ENCODE measurements at places on chromosomes 4 and X. TPM values are rescaled to one million over a fixed set of nuclear protein-coding genes. Genes with fewer than 3 reads are reported as not detected.

DNA sequence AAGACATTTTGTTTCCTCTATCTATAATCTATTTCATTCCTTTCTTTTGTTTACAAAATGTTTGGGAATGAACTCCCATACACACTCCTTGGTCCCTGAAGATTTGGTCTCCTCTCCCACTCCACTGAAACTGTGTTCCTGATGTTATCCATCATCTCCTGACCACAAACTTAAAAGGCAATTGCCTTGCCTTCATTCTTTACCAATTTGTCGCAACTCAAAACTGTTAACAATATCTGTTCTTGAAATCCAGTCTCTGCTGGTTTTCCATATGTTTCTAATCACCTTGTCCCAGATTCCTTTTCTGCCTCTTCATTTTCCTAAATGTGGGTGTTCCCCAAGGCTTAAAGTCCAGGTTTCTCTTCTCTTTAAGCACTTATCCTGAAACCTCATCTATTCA, 262.2 kb upstream of the TTC29 start:
- DNase-seq: no peak

GRCh38 chr4:143133977-143134376, 50.7 kb upstream of the USP38 start:
- DNase-seq: no peak

DNA sequence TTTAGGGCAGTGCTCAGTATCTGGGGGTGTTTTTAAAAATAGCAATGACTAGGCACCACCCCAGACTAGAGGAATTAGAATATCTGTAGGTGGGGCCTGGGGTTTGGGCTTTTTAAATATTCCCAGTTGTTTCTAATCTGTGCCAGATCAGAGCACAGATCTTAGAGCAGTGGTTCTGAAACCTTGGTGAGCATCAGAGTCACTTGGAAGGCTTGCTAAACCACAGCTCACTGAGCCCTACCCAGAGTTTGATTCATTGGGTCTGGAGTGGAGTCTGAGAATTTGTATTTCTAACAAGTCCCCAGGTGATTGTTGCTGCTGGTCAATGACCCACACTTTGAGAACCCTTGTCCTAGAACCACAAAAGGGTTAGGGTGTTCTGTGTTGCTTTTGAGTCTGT, 16.7 kb downstream of the HADH start:
- no peak for DNase-seq

- DNase-seq: no peak
These were observed 28.6 kb upstream of the KIAA1210 start for GRCh38 chrX:119156241-119156640.

GRCh38 chr4:70402762-70403161, 5.0 kb downstream of the OPRPN start:
- no peak for DNase-seq

- no peak for DNase-seq
These were observed 141.0 kb downstream of the MAB21L2 start for GRCh38 chr4:150722908-150723362.

- DNase-seq: no peak
These were observed at the start of gene ETNPPL for GRCh38 chr4:108762559-108763225. TSS of gene ETNPPL (minus strand) at chr4:108763053. CDS start at chr4:108762898, 155 bp downstream.

GRCh38 chrX:19334945-19335626, 8.6 kb upstream of the PDHA1 start:
- no peak for DNase-seq

- DNase-seq: peak; percentile 8
These were observed 779 bp upstream of the DDX60L start for GRCh38 chr4:168480931-168481611.

DNA sequence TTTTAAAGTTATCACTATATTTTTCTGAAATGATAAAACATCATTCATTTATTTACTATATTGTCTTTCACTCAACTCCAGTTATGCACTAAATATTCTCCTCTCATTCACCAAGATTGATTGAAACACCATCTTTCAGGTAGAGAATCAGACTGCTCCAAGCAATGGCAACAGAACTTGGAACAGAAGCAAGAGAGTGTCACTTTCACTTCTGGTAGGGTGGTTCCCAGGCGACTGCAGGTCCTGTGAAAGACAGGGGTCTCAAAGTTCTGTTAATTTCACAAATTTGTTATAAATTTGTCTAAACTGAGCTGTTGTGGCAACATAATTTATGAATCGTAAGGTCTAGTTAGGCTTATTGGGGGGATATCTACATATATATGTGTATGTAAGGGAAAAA, 47.8 kb downstream of the RHOH start:
- no peak for DNase-seq

DNA sequence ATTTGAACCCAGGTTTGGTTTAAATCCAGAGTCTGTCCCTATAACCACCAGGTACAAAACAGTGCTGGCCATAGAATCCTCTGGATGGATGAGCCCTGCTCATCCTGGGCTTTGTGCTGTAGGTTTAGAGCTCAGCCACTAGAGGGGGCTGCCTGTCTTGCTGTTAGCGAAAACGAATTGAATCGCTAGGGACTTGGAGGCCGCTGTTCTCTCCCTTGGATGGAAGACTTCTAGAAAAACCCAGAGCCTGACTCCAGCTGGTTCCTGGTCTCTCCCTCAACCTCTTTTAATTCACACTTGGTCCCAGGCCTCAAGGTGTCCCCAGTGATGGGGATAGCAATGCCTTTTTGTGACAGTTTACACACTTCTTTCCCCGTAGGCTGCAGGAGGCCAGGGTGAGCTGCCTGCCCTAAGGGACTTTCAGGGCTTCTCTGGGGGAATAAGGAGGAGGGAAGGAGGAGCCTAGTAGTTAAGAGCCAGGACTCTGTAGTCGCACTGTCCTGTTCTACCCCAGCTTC, 8.7 kb downstream of the RIPPLY1 start:
- no peak for DNase-seq

GRCh38 chr4:29453303-29453820, 1266.8 kb upstream of the PCDH7 start:
- DNase-seq: no peak

DNA sequence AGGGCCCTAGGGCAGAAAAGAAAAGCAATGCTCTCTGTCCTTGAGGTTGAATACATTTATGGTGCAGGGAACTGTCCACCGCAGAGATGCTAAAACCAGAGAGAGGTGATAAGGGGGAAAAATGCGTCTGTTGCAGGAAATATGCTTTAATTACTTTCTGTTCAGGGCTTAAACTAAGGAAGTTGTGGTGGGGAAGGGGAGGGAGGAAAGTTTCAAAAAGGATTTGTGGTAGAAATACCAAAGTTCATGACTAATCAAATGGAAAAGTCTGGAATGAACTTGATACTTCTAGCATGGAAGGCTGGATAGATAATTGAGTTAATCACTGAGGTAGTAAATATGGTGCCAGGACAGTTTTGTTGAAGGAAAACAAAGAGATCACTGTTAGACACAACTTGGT, 99.0 kb downstream of the ASB9 start:
- no peak for DNase-seq

DNA sequence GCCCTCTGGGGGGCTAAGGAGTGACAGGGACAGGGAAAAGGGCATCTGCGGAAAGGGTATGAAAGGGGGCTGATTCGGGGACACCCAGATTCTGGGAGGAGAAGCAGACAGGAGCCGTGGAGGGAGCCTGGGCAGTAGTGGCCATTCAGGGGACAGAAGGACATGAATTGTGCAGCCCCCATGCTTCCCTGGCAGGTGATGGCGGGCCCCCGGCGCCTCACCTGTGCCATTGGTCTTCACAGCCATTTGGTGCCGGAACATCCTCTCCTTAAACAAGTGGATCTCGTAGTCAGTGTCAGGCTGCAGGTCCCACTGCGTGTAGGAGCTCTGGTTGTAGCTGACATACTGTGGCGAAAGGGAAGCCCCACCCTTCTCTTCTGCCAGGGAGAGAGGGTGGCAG, 21.9 kb downstream of the L1CAM start:
- DNase-seq: no peak

- DNase-seq: no peak
These were observed 16.7 kb downstream of the ETFDH start for GRCh38 chr4:158688813-158689212.

GRCh38 chrX:48520455-48520854, 1.2 kb upstream of the EBP start:
- no peak for DNase-seq

- no peak for DNase-seq
These were observed 229.1 kb downstream of the VEGFC start for GRCh38 chr4:176563591-176563990.

DNA sequence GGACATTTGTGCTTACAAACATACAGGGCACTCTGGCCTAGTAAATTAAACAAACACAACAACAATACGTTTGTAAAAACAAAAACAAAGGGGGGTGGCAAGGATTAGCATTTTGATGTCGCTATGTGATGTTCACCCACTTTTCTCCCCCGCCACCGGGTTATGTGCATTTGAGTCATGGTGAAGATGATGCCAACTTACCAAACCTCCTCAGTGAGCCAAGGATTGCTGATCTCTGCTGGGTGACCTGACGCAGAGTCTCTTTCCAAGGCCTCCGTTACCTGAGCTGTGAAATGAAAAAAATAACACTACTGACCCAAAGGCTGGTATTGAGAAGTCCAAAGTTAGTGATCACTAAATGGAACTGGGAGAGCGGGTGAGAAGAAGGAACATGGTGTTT, 85.4 kb downstream of the RBM47 start:
- no peak for DNase-seq

DNA sequence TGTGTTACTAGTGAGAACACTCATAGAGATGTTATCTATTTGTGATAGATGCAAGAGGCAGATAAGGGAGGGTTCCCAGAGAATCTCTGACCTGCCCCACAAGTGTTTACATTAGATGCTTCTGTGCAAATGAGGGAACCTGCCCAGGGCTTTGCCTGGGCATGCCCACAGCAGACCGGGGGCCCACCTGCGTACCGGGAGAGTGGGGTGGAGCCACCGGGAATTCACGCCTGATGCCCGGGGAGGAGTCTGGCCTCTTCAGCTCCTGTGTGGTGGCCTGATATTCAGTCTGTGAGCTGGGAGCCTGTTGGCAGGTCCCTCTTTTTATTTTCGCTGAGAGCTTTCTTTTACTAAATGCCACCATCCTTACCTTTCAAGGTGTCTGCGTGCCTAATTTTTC, 155.7 kb downstream of the SNCA start:
- no peak for DNase-seq

DNA sequence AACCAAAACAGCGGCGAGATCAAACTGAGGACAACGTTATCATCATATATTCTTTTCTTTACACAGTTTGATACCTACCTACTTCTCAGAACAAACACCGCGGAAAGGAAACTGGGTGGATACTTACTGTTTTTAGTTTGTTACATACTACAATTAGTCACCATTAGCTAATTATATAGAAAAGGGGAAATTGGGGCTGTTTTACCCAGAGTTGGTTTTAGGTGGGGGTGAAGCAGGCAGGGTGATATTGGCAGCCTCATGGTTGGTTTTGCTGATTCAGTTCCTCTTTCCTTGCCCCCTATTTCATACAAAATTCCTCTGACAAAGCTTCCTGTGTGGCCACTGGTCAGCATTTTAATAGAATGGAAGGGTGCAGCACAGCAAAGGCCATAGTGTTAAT, 77.8 kb downstream of the SORBS2 start:
- DNase-seq: no peak

- DNase-seq: no peak
These were observed 265.0 kb upstream of the RPS6KA3 start for GRCh38 chrX:20531667-20532066.

GRCh38 chr4:107115185-107115847, 79.2 kb upstream of the DKK2 start:
- no peak for DNase-seq

GRCh38 chr4:23041501-23041900, 348.8 kb downstream of the GBA3 start:
- no peak for DNase-seq

DNA sequence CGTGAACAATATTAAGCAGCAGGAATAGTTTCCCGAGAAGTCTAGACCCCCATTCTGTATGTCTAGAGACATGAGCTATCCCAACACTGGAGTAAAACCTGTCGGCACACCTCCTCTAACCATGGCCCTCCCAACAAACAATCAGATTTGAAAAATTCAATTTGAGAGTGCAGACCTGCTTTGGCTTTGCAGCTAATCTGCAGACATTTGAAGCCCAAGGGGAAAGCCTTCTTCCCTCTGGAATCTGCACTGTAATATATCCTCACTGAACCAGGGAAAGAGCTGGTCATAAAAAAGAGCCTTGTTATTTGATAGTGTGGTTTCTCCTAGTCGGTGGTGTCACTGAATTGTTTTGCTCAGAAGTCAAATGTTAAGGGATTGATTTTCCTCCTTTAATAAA, 44.6 kb upstream of the KLHL34 start:
- DNase-seq: no peak

Gene BRS3
- total RNA-seq: not detected

Gene FAM47E
- 4.0 TPM for total RNA-seq

Gene PF4V1
- not detected for total RNA-seq

Gene ARHGAP36
- total RNA-seq: 1.0 TPM

Gene SLC34A2
- total RNA-seq: 0.58 TPM

Gene F9
- not detected for total RNA-seq

Gene MOB1B
- total RNA-seq: 51.5 TPM

Gene CCKAR
- 0.26 TPM for total RNA-seq

Gene HHIP
- 38.5 TPM for total RNA-seq

Gene PCDH7
- 121 TPM for total RNA-seq

Gene ADGRG2
- 1.5 TPM for total RNA-seq

Data from urinary bladder (tissue), 4 donors.